T-cell (primary cell): ENCODE measurements at places on chromosomes 5 and 9.

GRCh38 chr9:83220730-83221129 is 157.8 kb upstream of the RASEF start:
- no peak for DNase-seq

GRCh38 chr5:174832025-174832424 is 107.6 kb downstream of the MSX2 start:
- no peak for DNase-seq

GRCh38 chr5:164597293-164597900 is 1092.0 kb downstream of the MAT2B start:
- no peak for DNase-seq

- no peak for DNase-seq
Observed at GRCh38 chr5:6737043-6737941, 24.1 kb downstream of the TENT4A start.

DNA sequence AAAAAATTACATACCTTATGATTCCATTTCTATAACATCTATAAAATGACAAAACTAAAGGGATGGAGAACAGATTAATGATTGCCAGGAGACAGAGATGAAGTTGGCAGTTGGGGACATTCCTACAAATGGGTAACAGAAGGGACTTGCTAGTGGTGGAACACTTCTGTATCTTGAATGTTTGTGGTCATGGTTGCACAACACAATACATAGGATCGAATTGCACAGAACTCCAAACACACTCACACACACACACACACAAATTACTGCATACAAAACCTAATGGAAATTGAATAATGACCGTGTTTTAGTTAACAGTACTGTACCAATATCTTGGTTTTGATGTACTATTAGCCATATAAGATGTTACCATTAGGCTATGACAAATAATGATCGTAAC is 330.7 kb upstream of the POU5F2 start:
- DNase-seq: no peak

DNA sequence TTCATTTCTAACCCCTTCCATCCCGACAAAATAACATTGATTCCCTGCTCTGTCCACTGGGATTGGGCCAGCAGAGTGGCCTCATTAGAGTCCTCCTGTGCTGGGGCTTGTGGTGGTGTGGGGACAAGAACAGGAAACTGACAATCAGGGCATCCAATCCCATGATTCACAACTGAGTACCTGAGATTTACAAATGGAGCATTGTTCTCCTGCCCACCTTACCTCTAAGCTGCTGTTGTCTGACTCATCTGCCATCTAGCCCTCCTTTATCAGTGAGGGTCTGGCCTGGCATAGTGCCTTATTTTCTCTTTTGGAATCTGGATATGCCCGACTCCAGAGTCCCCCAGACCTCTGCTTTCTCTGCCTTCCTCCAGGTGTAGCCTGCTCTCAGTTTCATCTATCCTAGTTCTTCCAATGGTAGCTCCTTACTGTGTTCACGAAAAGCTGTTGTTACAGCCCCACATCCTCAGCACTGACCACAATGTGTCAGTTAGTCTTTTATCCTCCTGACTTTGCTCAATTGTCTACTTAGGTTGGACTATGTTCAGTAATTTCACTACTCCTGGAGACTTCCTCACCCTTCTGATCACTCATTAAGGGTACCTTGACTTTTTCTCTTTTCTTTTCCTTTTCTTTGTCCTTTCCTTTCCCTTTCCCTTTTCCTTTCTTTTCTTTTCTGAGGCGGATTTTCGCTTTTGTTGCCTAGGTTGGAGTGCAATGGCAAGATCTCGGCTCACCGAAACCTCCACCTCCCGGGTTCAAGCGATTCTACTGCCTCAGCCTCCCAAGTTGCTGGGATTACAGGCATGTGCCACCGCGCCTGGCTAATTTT is 13.4 kb downstream of the WNT8A start:
- no peak for DNase-seq

DNA sequence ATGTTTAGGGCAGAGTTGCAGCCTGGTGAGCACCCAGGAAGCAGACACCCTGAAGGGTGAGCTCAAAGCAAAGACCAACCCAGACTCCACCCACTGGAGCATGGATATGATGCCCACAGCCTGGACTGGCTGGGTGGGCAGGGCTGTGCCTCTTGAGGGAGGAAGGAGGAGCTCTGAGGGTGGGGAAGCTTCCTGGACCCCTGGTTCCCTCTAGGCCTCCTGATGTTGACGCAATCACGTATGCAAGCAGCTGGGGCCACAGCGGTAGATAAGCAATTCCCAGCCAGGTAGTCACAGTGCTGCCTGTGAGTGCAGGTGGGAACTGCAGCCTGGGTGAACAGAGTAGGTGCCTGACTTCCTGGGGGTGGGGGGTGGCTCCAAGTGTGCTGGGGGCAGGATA is 271.5 kb downstream of the CDK5RAP2 start:
- no peak for DNase-seq

GRCh38 chr5:39073767-39074016 is 507 bp downstream of the RICTOR start:
- DNase-seq: no peak

- DNase-seq: no peak
Observed at GRCh38 chr5:74239261-74239660, 401.3 kb downstream of the ENC1 start.

GRCh38 chr9:125696106-125696647 is 10.8 kb downstream of the MAPKAP1 start:
- no peak for DNase-seq

DNA sequence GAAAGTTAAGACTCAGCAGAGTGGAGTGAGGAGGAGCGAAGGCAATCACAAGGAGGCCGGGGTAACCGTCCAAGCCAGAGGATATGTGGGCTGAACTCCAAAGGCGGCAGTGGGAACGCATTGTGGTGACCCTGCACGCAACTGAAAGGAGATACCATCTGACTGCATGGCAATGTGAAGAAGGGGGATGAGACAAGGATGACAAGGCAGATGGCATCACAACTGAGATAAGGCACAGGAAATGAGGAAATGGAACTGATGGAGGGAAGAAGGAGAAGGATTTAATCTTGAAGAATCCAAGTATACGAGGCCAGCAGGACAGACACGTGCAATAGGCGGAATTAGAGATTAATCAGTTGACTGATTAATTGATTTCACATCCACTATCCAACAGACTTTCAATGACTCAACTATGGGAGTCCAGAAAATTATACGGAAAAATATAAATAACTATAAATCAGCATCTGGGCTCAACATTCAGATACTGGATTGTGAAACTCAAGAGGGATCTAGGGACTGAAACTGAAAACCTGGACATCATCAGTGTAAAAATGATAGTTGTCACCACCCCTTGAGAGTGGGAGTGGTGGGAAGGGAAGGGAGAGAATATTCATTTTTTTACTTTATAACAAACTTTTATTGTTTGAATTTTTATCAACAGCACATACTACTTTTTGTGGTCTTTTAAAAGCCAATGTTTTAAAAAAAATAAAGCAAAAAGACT is 86.1 kb downstream of the ARL15 start:
- no peak for DNase-seq

DNA sequence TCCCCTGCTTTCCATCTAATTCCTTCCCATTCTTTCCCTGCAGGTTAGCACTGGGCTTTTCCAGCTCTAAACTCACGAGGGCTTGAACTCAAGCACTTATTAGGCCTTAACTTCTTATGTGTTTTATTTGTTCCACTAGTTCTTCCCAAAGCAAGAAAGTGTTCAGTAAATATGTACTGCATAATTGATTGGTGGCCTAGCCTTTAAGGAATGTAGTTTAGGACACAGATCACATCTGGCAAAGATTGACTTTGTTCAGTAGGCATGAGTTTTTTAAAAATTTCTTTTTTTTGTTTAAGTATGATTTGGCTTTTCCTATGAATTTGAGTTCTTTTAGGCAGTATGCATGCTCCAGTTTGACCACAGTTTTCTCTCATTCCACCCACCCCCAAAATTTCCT is 285.2 kb downstream of the NPR3 start:
- no peak for DNase-seq

DNA sequence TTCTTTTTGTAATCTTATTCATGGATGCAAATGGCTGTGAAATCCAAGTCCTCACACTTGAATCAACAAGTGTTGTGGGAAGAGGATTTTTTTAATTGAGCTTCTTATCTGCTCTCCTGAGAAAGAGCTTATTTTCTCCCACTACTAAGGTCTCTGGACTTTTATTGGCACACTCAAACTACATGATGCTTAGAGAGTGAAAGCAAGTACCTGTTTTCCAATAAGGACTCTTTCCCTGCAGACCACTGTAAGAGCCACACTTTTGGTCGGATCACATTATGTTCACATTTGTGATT is 546.4 kb upstream of the ARRDC3 start:
- no peak for DNase-seq

- DNase-seq: no peak
Observed at GRCh38 chr9:70566751-70567150, 152.3 kb upstream of the KLF9 start.

- no peak for DNase-seq
Observed at GRCh38 chr9:19410195-19410503, 1.3 kb downstream of the ACER2 start.

- no peak for DNase-seq
Observed at GRCh38 chr5:178249191-178249989, 16.8 kb upstream of the PHYKPL start.

- peak; percentile 78 for DNase-seq
Observed at GRCh38 chr9:126397056-126397455, 70.4 kb downstream of the MVB12B start.

DNA sequence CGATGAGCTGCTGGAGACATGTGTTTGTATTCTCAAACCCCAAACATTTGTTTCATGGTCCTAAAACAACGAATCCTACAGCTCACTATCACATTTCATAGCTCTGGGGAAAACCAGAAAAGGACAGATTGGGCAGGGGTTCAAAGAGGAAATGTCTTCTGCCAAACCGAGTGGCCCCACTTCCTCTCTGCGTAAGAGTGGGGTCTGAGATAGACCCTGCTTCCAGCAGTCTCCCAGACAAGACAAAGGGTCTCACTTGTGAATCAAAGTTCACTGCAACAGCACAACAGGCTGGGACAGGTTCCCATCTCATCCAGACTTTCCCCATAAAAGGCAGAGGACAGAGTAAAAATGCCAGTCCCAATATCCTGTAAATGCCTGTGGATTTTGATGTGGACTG is 276.2 kb upstream of the SLC24A2 start:
- DNase-seq: no peak

- DNase-seq: no peak
Observed at GRCh38 chr5:139667001-139667729, 19.0 kb downstream of the CXXC5 start.

DNA sequence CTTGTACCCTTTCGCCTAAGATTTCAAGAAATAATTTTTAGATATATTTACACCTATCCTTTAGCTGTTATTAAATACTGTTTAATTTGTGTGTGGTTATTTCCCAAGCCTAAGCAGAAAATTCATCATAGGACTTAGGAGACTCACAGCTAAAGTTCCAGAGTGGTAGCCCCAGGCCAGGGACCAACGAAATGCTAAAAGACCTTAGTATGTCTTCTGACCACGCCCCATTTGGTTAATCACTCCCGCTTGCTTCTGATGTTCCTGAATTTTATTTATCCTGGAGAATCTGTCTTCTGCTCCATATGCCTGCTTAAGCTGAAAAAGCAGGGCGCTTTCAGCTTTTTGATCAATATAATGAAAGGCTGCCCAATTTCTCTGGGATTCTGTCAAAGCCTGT is 18.7 kb upstream of the SEMA6A start:
- DNase-seq: no peak

GRCh38 chr9:14480526-14480925 is 166.6 kb upstream of the NFIB start:
- DNase-seq: no peak

DNA sequence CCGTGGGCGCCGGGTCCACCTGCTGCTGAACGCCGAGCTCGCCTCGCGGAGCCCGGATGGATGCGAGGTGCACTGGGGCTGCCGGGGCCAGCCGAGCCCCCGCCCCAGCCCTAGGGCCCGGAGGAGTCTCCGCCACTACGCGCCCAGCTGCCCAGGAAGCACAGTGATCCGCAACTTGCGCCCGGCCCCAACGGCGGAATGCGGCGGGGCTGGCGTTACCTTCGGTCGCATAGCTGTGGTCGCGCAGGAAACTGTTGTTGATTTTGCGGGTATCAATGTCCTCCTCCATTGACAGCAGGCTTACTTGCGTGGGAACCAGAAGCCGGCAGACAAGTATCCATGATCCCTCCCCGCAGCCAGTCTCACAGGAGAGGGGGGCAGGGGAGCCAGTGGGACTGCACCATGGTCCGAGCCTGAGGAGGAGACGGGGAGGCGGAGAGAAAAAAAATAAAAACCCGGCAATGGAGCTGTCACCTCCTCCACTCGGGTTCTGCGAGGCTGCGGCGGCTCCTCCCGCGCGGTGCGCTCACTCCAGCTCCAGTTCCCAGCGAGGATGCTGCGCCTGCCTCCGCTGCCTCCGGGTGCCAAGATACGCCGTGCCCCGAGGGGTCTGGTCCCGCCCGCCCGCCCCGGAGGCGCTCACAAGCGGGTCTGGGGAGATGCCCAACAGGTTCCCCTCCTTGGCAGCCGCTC is 628 bp downstream of the PPP2R2B start:
- DNase-seq: peak; percentile 2

- no peak for DNase-seq
Observed at GRCh38 chr5:15452030-15452429, 48.0 kb upstream of the FBXL7 start.

DNA sequence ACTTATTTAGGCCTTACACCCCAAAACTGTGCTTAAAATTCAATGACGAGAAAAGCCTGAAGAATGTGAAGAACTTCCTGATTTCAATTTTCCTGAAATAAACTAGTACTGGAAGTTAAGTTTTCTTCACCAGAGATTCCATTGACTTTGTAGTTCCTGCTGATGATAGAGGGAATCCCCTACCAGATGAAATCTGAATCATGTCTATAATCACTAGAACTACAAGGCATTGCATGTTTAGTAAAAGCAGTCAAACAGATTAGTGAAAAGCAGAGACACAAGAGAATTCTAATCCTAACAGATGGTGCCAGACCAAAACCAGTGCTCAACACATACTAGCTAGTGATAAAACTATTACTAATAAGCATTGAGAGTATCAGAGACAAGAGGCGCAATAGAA is 130.0 kb downstream of the PDE4D start:
- DNase-seq: no peak

- DNase-seq: no peak
Observed at GRCh38 chr5:173140769-173141168, 3.6 kb upstream of the BNIP1 start.
